Endothelial cell (in vitro differentiated cells): ENCODE measurements at places on chromosomes 16 and 17.

DNA sequence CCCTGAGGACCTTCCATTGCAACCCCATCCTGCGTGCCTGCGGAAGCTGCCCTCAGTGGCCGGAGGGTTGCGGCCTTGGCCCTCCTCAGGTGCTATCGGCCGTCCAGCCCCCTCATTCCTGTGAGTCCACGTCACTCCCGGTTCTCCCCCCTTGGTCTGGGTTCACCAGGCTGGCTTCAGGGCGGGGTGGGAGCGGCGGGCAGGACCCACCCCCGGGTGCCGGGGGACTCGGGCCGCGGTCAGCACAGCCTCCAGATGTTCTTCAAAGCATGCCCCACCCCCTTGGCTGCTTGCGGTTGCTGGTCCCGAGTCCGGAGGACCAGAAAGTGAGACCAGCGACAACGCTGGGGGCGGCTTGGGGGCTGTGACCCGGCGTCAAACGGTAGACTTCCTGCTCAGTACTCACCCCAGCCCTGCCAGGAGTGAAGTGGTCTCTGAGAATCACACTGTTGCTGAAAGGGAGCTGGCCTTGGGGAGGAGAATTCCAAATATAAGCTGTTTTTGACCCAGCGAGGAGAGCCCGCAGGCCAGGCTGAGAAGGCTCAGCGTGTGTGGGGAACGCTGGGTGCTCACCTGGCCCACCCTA, 4.5 kb downstream of the ZNF469 start:
- DNase-seq: no peak

GRCh38 chr17:33667052-33667509, 374.0 kb upstream of the ASIC2 start:
- no peak for DNase-seq

GRCh38 chr17:75412455-75413317, 7.2 kb upstream of the GRB2 start:
- peak; percentile 74 for DNase-seq

DNA sequence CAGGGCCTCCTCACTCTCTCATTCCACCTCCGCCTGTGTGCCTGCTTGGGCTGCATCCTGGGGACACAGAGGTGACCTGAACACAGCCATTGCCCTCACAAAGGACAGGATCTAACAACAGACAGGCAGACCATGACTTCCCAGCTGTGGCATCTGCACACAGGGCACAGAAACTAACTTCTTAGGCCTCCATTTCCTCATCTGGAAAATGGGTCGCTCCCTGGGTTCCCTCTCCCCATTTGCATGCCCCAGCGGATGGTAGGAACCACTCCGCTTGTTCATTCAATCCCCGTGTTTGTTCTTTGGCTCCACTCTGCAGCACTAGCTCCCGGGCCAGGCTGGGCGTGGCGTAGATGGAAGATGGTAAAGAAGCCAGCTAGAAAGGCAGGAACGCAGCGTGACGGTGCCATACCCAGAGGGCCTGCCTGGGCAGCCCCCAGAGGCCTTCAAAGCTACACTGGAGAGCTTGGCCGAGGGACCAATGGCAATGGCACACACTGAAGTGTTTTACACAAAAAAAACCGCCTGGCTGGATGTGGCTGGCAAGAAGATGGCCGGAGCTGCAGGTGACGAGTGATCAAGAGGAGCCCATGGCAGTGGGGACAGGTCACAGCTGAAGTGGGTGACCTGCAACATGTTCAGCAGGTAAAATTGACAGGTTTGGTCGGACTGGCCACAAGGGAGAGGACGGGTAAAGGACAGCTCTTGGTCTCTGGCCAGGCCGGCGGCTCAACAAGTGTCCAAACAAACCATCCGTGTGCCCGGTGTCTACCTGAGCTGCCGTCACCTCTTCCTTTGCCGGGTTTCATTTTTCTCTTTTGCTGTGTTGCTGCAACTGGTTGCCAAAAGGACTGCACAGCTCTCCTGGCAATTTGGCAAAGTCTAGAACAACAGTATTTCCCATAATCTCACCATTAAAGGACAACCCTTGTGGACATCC, 66.9 kb downstream of the SOCS1 start:
- DNase-seq: no peak

GRCh38 chr16:23353440-23353839, 51.3 kb downstream of the SCNN1B start:
- no peak for DNase-seq

DNA sequence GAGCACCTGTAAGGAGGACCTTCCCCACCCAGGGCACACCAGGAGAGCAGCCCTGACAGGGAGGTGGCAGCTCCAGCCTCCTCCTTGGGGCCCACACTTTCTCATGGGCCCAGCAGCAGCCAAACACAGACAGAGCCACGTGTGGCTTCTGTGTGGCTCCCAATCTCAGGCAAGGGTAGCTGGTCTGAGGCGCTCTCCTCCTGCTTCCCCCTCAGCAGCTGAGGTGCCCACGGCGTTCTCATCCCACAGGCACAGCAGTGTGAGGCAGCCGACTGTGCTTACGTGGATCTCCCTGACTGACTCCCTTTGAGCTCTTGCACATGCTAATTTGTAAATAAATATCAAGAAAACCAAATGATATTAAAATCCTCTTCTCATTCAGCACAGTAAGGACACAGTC, 30.9 kb downstream of the CMTM3 start:
- DNase-seq: no peak

- DNase-seq: no peak
Observed at GRCh38 chr17:78804777-78805176, 22.7 kb upstream of the CYTH1 start.

DNA sequence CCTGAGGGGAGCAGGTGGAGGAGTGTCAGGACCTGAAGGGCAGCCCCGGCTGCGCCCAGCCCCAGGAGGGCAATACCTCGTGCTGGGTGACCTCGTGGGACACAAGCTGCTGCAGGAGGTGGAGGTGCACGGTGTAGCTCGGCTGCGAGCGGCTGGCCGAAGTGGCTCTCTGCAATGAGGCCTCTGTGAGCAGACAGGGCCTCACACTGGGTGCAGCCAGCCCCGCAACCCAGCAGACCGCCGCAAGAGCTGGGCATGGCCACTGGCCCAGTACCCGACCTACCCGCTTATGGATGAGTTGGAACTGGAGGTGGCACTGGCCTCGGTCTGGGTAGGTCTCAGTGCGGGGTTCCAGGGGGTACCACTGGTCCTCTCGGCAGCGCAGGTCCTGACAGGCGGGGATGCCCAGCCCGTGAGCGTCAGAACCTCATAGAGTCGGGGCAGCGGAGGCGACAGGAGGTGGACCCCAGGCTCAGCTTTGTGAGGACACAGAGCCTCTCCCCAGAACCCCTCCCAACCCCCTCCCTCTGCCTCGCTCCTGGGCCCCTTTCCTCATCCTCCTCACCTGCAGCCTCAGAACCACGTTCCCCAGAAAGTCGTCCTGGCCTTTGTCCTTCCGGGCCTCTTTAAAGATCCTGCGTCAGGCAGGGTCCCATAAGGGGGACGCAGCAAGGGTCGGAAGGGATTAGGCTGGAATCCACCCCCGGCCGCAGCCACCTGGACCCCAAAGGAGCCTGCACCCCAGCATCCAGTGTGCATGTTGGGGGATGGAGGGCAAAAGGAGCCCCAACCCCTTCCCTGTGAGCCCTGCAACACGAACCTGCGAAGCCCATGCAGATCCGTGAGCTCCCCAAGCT, 4.0 kb downstream of the UNC13D start:
- no peak for DNase-seq

DNA sequence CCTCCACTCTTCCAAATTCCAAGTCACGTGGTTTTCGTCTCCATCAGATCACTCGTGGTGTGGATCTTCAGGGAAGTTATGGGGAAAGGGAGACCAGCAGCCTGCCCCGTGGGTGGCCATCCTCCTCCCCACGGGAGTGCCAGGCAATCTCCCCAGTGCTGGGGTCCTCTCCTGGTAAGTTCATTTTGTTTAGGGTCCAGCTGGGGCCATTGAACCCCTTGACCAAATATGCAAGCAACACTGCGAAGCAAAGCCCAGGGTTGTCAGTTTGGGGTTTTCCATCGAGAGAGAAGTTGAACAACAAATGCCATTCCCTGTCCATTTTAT, 4.1 kb upstream of the LCMT1 start:
- DNase-seq: no peak

DNA sequence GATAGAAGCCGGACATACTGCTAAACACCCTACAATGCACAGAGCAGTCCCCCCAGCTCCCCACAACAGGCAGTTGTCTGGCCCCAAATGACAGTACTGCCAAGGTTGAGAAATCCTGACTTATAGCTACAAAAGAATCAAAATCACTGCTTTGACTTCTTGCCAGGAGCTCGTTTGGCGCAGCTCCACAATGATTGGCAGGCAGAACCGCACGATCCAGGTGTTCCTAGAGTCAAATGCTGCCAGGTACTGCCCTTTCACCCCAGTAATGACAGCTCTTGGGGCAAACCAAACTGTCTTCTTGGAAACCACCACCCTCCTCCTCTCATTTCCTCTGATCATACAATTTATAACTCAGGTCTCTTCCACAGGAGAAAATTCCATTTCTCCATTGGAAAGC, 2.2 kb upstream of the TMC5 start:
- no peak for DNase-seq

DNA sequence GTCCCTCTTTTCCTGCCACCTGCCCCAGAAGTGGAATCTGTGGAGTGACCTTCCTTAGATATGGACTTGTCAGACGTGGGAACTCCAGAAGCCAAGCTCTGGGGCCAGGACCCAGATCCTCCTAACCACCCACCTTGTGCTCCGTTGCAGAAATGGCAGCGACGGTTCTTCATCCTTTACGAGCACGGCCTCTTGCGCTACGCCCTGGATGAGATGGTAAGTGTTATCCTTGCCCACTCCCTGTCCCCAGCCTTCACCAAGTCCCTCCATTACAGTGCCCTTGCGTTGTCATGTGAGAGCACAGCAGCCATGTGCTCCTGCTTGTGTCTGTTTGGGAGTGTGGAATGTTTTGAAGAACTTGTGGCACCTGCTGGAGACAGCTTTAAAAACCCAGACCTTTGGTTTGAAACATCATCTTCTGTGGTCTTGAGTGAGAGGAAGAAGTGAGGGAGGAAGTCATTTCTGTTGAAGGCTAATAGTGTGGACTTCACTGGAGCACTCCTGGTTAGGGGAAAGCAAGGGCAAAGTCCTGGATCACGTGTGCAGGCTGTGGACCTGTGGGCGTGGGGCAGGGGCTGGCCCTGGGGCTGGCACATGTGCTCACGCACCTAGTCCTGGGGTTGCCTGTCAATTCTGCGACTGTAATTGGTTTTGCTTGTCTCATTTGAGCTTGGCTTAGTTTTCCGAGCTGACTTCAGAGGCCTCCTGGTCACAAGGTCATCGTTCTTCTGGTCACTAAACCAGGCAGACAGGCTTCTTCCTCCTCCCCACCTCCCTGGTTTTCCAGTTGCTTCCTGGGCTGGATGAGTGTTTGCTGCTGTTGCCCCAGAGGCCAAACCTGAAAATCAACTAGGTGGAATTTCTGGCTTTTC, 35.8 kb downstream of the MPRIP start:
- no peak for DNase-seq

- DNase-seq: no peak
Observed at GRCh38 chr16:17555176-17555575, 84.4 kb upstream of the XYLT1 start.

- DNase-seq: no peak
Observed at GRCh38 chr17:3918372-3919122, 2.3 kb upstream of the P2RX1 start.

DNA sequence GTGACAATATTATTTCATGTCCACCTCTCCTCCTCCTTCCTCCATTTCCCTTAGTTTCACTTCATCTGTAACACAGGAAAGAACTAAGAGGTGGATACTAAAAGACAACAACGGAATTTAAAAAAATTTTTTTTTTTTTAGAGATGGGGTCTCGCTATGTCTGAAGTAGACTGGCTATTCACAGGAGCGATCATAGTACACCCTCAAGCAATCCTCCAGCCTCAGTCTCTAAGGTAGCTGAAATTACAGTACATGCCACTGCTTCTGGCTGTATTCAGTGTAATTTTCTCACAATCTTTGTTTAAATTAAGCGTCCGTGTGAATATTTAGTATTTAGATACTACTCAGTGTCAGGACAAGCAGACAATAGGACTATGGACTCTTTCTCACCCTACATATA, 35.6 kb downstream of the FBXL20 start:
- DNase-seq: no peak

DNA sequence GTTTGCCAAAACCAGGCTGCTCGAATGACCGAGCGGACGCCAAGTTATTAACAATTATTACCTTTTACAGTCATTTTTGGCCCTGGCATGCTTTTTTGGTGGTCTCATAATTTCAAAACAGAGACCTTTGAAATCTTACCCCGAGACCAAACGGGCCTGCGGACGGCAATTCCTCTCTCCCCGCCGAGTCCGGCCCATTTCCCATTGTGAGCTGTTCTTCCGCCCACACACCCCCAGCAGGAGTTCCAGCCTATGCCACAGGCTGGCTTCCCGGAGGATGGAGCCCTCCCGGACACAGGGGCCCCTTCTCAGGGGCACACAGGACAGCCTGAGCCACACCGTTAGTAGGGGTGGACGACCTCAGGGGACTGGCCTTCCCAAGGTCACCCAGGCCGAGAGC, 130.7 kb downstream of the C16orf95 start:
- DNase-seq: peak; percentile 36

- no peak for DNase-seq
Observed at GRCh38 chr17:32479074-32479617, 7.6 kb upstream of the CDK5R1 start.

- no peak for DNase-seq
Observed at GRCh38 chr16:11586378-11586855, 302 bp downstream of the LITAF start.

DNA sequence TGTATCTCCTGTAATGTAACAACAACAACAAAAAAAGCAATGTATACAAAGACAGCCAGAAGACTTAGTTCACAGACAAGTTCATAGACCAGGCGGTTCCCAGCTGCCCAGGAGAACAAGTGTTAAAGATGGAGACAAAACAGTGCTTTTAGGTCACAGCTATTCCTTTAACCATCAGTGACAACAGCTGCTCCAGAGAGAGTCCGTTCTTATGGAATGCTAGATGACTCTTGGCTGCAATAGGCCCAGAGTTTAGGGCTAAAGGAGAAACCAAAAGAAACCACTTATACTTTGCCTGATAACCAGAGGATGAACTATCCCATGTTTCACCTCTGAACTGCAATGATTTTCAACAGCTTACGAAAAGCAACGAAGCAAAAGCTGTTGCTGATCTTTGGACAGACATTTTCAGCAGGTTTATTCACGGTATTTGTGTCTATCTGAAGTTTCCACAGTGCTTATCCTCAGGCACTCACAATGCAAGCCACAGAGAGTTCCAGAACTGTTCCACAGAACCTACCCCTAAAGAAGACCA, 6.0 kb downstream of the ZCCHC14 start:
- no peak for DNase-seq
